ENCODE measurements at places on chromosomes 12 and 14.
A peak's percentile ranks its signal among the peaks of the same experiment; 100 is the strongest.

GRCh38 chr14:56474419-56475022 lies 105.1 kb upstream of the TMEM260 start:
- peak; percentile 40 for DNase-seq

GRCh38 chr14:102929241-102930137 lies 7.0 kb downstream of the AMN start:
- DNase-seq: no peak

DNA sequence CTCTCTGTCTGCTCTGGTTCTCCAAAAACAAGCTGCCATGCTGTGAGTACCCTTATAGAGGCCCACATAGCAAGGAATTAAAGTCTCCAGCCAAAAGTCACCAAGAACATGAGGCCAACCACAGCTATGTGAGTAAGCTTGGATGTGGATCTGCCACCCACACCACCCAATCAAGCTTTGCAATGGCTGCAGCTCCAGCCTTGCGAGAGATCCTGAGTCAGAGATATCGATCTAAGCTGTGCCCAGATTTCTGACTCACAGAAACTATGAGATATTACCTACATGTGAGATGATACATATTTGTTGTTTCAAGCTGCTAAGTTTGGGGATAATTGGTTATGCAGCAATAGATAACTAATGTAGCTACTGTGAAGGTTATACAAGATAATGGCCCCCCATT lies 15.5 kb upstream of the TMEM233 start:
- DNase-seq: no peak

- no peak for DNase-seq
These were observed 289.5 kb upstream of the FAR2 start for GRCh38 chr12:28859551-28859950.

- DNase-seq: no peak
These were observed 50.3 kb downstream of the NOC4L start for GRCh38 chr12:132194556-132194955.

DNA sequence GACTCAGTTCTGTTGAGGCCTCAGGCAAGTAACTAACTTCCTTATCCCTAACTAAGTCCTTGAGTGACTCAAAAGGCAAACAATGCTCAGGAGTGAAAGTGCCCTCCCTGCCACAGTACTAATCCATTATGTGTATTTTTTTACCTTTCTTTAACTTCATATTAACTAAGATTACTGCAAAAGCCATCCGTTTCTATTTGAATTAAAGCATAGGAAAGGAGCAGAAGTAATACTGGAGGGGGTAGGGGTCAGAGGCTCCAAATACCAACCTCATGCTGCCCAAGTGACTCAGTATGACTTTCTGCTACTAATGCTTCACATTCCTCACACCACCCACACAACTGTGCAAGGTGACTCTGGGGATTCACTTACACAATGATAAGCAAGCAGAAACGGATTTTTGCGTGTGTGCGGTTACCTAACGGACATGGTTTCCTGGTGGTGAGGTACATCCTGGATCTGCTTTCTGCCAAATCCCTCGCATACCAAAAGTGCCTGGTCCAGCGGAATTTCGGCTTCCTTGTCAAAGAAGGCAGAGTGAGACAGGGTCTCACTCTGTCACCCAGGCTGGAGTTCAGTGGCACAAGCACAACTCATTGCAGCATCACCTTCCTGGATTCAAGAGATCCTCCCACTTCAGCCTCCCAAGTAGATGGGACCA lies 25.1 kb downstream of the MOK start:
- peak; percentile 93 for DNase-seq

- peak; percentile 14 for DNase-seq
These were observed 390.6 kb downstream of the PRKD1 start for GRCh38 chr14:29536886-29537511.

GRCh38 chr12:1575408-1576401 lies 18.7 kb downstream of the FBXL14 start:
- DNase-seq: no peak

GRCh38 chr14:99579903-99580571 lies 24.0 kb downstream of the CCDC85C start:
- peak; percentile 95 for DNase-seq

DNA sequence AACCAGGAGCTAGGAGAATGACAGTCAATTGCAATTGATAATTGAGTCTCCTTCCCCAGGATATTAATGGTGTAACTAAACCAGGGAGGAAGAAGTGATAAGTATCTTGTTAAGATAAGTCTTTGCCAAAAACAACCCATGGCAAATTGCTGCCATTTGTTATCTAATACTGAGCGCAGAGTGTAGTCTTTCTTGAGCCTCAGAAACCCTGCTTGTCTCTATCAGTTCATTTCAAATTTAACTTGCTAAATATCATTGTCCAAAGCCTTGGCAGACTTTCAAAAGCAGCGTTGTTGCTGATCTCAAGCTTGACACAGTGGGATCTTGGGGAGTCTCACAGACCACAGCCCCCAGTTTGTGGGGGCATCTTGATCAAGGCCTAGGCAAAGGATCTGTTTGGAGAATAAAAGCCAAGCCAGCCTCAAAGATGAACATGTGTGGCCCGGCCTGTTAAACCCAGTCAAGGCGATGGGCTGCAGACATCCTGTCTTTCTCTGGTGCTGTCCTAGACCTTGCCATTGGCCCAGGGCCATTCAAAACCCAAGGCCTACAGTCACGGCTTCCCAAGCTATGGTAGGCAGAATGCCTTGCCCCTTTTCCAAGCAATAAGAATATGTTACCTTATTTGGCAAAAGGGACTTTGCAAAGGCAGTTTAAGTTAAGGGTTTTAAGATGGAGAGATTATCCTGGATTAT lies 164.2 kb downstream of the CHST11 start:
- no peak for DNase-seq

GRCh38 chr12:85509081-85509856 lies 229.2 kb downstream of the ALX1 start:
- DNase-seq: no peak

DNA sequence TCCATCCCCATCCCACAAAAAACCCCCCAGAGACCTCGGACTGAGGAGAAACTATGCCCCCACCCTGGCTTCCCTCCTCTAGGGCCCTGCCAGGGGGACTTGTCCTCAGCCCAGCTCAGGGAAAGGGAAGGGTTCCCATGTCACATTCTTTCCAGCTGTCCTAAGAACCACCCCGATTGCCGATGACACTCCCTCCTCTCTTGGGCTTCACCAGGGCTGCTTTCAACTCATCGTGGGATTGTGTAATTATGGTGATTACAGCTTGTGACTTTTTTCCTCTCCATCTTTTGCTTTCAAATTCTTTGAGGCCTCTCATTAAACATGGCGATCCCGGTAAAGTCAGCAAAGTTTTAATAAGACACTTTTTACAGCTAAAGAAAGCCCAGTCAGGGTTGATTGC lies 344.0 kb downstream of the DPF3 start:
- no peak for DNase-seq

- no peak for DNase-seq
These were observed 488.3 kb upstream of the SYT1 start for GRCh38 chr12:78376257-78376656.

Data from fibroblast of upper back skin (primary cell).